Stimulated activated CD4-positive, alpha-beta T cell treated with anti-CD3 and anti-CD28 coated beads, Interleukin-15, amount 100 ng/mL, for 1 hour (primary cell): ENCODE measurements at places on chromosomes 1 and 21.

GRCh38 chr1:209291715-209292114, 291.8 kb upstream of the CAMK1G start:
- no peak for DNase-seq

GRCh38 chr1:191760016-191760415, 398.2 kb upstream of the RGS18 start:
- DNase-seq: no peak

GRCh38 chr1:81820765-81821164, 20.0 kb downstream of the ADGRL2 start:
- no peak for DNase-seq

DNA sequence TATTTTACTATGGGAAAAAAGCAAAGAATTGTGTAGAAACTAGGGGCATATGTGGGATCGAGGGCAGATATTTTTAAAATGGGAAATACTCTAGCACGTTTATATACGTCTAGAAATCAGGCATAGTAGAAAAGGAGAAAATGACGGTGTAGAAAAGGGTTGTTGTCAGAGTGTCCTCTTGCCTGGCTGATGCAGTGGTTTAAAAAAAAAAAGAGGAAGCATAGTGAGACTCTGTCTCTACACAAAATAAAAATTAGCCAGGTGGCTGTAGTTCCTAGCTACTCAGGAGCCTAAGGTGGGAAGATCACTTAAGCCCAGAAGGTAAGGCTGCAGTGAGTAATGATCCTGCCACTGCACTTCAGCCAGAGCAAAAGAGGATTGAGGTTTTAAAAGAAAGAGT, 64.7 kb upstream of the LRRC7 start:
- DNase-seq: no peak

DNA sequence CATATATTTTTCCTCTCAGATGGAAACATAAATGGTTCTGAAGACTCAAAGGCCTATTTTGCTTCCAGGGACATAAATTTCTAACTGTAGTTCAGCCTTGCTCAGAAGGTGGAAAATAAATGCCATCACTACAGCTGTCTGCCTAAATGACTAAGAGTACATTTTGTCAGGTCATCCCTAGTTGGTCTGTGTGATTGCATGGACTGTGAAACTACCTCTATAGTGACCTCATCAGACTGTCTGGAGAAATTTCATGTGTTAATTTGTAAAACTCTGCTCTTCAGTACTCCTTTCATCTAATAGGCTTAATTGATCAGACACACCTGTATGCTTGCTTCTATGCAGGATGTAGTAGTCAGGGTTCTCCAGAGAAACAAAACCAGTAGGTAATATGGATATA, 886.9 kb downstream of the AMY1C start:
- DNase-seq: no peak

GRCh38 chr1:16356867-16357266, 4.6 kb upstream of the FBXO42 start:
- no peak for DNase-seq

GRCh38 chr1:13965770-13966398, 265.9 kb downstream of the PRDM2 start:
- DNase-seq: no peak

GRCh38 chr1:65758128-65758527, 34.6 kb upstream of the PDE4B start:
- no peak for DNase-seq

DNA sequence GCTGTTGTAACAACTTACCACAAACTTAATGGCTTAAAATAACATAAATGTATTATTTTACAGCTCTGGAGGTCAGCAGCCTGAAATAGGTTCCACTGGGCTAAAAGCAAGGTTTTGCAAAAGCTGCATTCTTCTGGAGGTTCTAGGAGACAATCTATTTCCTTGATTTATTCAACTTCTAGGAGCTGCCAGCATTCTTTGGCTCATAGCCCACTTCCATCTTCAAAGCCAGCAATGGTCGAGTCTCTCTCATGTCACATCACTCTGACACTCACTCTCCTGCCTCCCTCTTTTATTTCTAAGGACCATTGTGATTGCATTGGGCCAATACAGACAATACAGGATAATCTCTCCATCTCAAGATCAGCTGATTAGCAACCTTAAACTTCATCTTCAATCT, 15.1 kb upstream of the FOXJ3 start:
- DNase-seq: no peak

GRCh38 chr1:170932236-170932635, 3.1 kb upstream of the MROH9 start:
- DNase-seq: no peak

DNA sequence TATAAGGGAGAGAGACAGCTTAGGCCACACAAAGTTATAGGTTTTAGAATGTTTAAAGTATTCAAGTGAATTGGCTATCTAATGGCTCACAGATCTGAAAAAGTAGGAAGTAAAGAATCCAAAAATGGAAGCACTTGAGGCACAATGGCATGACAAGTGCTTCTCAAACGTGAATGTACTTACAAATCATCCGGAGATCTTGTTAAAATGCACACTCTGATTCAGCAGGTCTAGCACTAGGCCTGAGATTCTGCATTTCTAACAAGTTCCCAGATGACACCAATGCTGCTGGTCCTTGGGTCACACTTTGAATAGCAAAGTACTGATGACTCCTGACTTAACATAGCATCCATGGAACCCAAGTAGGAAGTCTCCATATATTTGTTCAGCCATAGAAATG, 20.9 kb upstream of the AGL start:
- no peak for DNase-seq

- DNase-seq: no peak
Measured at GRCh38 chr1:6861075-6861724, 75.9 kb downstream of the CAMTA1 start.

GRCh38 chr21:34526241-34526617, 14.2 kb upstream of the KCNE1 start:
- no peak for DNase-seq

DNA sequence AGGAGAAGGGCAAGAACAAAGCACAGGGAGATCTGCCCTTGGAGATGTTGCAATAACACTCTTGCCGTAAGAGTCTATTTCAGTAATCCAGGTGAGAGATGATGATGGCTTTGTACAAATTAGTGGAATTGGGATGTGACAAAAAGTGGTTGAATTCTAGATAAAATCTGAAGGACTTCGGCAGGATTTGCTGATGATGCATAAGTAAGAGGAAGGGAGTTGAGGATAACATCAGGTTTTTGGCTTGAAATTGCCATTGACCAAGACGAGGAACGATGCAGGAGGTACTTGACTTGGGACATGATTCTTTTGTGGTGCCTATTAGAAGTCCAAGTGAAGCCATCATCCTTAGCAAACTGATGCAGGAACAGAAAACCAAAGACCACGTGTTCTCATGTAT, 238.1 kb downstream of the GRIK1 start:
- no peak for DNase-seq

- no peak for DNase-seq
Measured at GRCh38 chr1:27513528-27513927, 23.6 kb upstream of the WASF2 start.

GRCh38 chr1:231423648-231424047, 1.6 kb upstream of the EGLN1 start:
- DNase-seq: no peak

DNA sequence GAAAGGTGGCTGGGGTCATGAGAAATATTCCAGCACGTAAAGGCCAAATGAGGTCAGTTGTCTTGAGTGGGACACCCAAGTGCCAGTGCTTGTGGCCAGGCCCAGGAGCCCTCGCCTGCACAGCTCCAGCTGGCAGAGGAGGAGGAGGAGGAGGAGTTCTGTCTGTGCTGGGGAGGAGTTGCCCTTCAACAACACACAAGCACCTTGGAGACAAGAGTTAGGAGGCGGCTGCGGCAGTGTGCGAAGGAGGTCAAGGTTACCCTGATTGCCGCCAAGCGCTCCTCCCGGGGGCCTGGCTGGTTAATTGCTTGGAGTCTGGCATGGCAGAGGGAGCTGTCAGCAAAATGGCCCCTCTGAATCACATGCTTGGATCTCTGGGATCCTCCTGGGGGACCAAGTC, 45.1 kb downstream of the GRIK3 start:
- no peak for DNase-seq

DNA sequence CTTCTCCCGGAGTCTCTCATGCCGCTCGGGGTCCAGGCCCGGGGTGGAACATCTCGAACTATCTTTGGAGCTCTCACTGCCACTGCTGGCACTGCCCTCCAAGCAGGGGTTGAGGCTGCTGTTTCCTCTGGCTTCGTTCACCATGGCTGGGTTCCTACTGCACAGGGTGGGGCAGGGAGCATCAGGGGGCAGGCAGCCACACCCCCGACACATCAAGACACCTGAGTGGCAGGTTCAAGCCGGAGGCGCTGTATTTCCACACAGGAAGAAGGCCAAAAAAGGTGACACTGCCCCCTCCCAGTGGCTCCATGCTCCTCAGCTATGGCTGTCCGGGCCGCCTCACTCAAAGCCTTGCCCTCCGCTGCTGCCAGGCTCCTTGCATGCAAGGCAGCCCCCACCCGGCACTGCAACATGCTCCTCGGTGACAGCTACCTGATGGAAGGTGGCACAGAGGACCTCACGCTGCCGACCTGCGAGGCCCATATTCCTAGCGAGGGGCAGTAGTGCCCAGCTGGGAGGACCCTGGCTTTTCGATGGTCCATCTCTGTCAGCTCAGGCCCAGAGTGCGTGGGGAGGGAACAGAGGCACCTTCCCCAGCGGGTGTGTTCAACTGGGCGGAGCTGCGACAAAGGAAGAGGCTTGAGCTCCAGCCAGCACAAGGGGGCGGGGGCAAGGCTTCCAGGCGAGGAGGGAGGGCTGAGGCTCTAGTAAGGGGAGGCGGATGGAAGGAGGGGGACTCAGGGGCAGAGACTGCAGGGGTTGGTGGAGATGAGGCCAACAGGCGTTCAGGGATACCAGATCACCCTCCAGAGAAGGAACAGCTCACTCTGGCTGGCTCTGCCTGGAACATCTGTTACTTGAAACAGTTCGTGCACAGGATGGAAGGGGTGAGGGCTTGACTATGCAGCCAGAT, 2.5 kb downstream of the MTHFR start:
- peak; percentile 50 for DNase-seq

- no peak for DNase-seq
Measured at GRCh38 chr1:236515443-236515958, 8.3 kb upstream of the LGALS8 start.

GRCh38 chr1:58824753-58825389, 41.0 kb upstream of the JUN start:
- no peak for DNase-seq

DNA sequence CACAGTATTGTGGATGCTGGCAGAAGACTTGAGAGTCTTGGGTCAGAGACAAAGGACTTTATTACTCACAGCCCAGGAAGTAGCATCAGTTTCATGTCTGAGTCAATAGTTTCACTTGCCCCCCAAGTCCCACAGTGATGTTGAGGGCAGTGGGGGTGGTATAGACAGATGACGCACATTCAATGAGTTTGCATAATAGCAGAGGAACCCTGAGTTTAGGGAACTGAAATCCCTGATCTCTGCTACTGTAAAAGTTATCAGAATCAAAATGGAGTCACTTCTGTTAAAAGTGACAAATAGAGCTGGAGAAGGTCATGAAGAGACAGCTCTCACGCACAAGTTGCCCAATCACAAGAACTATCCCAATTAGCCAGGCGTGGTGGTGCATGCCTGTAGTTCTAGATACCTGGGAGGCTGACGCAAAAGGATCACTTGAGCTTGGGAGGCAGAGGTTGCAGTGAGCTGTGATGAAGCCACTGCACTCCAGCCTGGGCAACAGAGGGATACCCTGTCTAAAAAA, 11.5 kb upstream of the HCRTR1 start:
- no peak for DNase-seq

GRCh38 chr1:67801903-67802302, 31.4 kb downstream of the GNG12 start:
- no peak for DNase-seq
